Omental fat pad (tissue), 4 donors: ENCODE measurements at places on chromosomes 12 and 14. TPM values are rescaled to one million over a fixed set of nuclear protein-coding genes. Genes with fewer than 3 reads are reported as not detected.

The IL23A gene
- 2.2 TPM for total RNA-seq

The FGF23 gene
- total RNA-seq: not detected

DNA sequence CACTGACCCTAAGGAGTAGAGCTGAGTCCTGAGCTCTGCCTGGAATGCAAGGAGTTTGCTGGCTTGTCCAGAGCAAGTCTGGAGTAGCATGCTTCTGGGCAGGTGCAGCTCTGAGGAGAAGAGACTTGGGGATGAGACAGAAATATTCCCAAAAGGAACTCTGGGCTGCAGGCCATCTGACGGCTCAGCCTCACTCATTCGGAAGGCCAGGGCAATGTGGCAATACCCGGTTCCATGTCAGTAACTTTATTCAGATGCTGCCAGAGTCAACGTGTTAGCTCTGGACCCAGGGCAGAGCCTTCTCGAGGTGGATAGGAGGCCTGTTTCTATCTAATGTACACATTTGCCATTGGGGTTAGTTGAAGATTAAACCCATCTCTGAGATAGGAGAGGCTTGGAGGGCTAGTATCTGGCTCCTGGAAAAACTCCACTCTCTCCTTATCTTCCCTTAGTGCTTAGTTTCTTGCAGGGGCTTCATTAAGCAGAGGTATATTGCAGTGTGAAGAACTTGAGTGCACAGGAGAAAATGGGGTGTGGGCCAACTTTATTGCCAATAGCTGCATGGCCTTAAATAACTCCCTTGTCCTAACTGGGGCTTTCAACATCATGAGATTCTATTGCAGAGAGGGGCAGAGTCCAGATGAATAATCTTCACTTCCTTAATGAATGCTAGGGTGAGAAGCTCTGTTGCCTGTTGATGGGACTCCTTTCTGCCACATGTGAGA, 65.6 kb downstream of the NTF3 start:
- no peak for DNase-seq

GRCh38 chr12:120252071-120252906, 13.2 kb downstream of the PXN start:
- DNase-seq: no peak

GRCh38 chr14:22657861-22658260, 13.7 kb upstream of the OR6J1 start:
- no peak for DNase-seq

GRCh38 chr14:94028450-94028826, 2.3 kb downstream of the OTUB2 start:
- no peak for DNase-seq
